ENCODE measurements at places on chromosomes 5 and 9.

- DNase-seq = peak; percentile 61
These were observed 44.5 kb downstream of the TRIO start for GRCh38 chr5:14187660-14188059.

DNA sequence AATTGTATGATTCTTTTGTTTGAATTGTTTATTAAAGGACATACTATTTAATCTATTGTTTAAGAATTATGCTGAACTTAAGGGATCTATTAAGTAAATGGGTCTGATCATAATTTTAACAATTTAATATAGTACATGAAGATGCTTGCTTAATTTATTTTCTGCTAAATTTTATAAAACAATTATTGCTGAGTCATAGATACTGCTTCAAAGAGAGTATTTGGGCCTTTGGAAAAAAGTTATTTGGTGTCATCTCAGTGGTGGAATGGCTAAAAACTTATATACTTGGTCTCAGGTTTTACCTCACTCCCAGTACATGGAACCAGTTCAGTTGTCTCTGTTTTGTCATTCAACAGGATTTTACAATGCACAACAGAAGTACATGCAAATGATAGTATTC lies 145.3 kb downstream of the CDH9 start:
- DNase-seq = no peak

DNA sequence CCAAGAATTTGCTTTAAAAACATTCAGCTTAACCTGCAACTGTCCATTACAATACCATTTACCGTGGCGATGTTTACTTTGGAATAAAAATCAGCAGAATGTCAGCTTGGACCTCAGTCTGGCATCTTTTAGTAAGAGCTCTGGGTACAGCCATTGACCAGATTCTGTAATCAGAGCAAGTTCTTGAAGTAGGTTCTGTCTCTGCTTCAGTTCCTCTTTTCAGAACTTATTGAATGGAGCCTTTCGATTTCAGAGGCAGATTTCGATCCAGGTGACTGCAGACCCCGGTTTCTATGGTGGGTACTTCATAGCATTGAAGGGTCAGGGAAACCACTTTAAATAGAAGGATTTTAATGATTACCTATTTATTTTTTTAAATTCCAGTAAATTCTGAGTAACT lies 53.4 kb upstream of the SV2C start:
- no peak for DNase-seq

- no peak for DNase-seq
These were observed 6.1 kb downstream of the SLC31A2 start for GRCh38 chr9:113156880-113157279.

GRCh38 chr5:67552773-67553172 lies 356.2 kb upstream of the CD180 start:
- DNase-seq = no peak

DNA sequence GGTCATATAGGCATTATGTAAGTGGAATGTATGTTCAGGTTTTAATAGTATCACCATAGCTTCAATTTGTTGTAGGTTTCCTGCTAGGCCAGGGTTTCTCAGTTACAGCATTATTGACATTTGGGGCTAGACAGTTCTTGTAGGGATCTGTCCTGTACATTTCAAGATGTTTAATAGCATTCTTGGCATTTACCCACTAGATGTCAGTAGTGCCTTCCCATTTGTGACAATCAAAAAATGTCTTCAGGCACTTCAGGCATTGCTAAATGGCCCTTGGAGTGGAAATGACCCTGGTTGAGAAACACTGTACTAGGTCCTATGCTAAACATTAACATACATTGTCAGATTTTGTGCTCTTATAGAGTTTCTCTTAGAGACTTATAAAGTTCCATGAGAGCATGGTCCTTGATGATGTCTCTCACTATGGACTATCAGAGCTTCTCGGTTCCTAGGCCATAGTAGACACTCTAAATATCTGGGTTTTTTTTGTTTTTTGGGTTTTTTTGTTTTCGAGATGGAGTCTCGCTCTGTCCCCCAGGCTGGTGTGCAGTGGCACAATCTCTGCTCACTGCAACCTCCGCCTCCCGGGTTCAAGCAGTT lies 1.4 kb downstream of the KIF20A start:
- DNase-seq = peak; percentile 72

DNA sequence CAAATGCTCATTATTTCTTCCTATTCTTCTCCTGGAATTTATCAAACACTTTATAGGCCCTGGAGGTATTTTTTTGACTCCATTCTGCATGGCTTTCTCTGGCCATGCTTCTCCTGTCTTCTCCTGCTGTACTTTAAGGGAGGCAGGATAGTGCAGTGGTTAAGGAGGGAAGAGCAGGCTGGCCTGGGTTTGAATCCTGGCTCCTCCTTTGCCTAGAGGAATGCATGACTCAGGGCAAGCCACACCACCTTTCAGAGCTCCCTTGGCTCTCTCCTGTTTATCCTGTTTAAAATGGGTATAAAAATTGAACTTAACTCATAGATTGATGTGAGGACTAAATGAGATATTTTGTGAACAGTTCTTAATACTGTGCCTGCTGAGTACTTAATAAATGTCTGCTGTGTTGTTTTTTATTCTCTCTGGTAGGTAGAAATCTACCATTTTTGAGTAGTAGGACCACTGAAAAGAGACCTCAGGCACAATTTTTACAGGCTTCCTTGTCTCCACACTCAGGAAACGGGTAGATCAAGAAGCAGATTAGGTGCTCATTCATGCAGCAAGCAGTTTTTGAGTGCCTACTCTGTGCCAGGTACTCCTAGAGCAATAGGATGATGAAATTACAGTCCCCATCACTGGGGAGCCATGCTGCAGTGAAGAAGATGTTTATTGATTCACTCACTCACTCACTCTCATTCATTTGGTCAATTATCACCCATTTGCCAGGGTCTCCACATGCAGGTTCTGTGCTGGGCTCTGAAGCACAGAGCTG lies 32.7 kb upstream of the ARAP3 start:
- DNase-seq = no peak

- DNase-seq = no peak
These were observed 25.0 kb upstream of the MRPS30 start for GRCh38 chr5:44783634-44784315.

- peak; percentile 68 for DNase-seq
These were observed 22.4 kb upstream of the FCN2 start for GRCh38 chr9:134858051-134858841.

- no peak for DNase-seq
These were observed 72.1 kb downstream of the COL27A1 start for GRCh38 chr9:114227288-114228015.

DNA sequence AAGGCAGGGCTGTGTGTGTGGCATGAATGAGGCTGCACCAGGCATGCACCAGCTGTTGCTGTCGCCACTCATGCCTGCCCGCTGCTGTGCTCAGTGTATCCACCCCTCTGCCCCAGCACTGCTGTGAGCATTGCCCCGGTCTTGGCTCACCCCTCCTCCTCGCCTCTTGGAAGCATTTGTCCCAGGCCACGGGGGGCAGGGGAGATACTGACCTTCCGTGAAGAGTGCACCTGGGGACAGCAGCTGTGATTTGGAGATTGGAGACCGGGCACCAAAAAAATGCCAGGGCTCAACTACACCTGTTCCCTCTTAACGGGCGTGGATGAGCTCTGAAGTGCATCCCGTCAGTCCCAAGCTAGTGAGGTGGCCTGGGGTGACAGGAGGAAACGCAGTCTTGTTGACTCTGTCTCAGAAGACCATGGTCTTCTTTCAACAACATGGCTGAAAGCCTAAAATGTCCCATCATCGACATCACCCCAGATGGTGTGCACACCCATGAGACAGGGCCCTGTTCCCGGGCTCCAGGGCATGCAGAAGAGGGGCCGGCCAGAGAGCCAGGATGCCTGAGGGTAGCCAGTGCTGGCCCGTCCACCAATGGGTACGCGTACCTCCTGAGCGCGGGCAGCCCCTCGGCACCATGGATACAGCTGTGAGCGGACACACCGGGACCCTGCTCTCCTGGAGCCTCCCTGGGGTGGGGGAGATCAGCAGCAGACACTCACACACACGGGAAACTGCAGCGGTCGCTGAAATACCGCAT lies 115.8 kb downstream of the COL5A1 start:
- no peak for DNase-seq

DNA sequence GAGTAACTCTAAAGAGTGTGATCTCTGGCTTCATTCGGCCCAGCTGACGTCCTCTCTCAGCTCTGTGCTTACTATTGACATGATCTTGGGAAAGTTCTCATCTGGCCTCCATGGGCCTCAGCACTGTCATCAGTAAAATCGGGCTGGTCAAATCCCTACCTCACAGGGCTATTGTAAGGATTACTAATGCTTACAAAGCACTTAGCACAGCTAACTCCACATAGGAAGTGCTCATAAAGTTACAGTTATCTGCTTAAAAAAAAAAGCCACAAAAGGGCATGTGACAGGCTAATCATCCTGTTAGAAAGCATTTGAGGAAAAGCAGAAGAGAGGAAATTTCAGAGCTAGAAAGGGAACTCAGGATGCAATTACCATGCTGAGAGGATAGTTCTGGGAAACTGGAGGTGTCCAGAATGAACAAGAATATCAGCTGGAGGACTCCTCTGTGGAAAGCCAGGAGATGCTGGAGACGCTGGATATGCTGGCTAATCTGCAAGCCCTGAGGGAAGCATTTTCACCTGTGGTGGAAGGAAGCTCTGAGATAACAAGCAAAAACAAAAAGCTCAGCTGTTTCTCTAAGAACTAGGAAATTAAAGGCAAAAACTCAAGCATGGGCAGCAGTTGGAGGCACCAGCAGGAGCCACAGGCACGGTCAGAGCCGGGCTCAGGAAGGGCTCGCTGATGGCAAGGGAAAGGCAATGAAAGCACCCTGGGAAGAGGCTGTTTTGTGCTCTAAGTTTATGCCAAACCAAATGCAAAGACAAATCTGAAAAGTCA lies 4.4 kb upstream of the BHMT start:
- DNase-seq = peak; percentile 7

GRCh38 chr9:76534026-76534425 lies 75.0 kb downstream of the GCNT1 start:
- peak; percentile 85 for DNase-seq

- no peak for DNase-seq
These were observed 265.8 kb downstream of the ADAMTSL1 start for GRCh38 chr9:18739641-18740318.

DNA sequence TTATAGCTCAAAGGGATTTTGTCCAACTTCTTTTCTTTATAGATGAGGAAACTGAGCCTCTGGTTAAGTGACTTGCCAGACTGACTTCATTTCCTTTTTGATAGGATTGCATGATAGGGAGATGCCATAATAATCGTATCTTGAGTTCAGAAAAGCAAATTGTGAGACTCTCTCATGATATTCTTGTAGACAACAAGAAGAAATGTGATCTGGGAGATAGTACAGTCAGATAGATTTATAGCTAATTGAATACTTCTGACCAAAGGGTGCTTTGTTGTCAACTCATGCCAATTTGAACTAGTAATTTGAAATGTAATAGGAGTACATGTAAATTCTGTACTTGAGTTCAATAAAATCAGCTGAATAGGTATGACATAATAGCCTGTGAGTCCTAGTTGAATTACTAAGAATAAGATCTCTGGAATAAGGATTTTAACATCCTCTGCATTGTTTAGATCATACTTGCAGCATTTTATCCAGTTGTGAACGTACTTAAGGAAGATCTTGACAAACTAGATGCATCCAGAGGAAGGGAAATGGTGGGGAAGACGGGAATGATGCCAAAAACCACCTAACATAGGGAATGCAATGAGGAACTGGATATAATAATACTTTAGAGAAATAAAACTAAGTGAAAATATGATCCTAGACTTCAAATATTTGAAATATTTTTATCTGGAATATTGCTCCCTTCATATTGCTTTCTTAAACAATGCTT lies 25.5 kb downstream of the CWC27 start:
- DNase-seq = no peak

- no peak for DNase-seq
These were observed 125.0 kb downstream of the AOPEP start for GRCh38 chr9:94851467-94851866.

- DNase-seq = no peak
These were observed 12.3 kb upstream of the PPP2R2B start for GRCh38 chr5:146890731-146891440.

DNA sequence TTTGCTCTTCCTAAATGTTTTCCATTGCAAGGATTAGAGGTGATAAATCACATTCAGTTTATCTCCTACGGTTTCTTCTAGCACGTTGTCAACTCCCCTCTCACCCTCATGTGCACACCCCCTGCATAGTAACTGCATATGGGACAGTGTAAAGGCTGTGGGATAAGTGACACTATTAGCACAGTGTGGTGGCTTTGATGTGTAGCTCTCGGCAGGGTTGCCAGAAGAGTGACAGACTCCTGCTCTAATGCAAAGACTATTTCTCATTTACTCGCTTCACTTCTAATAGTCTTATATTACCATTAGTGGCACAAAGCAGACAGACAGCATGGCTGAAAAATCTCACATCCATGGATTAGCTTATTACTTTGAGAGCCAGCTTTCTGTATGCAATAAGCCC lies 454.6 kb downstream of the CETN3 start:
- DNase-seq = no peak

DNA sequence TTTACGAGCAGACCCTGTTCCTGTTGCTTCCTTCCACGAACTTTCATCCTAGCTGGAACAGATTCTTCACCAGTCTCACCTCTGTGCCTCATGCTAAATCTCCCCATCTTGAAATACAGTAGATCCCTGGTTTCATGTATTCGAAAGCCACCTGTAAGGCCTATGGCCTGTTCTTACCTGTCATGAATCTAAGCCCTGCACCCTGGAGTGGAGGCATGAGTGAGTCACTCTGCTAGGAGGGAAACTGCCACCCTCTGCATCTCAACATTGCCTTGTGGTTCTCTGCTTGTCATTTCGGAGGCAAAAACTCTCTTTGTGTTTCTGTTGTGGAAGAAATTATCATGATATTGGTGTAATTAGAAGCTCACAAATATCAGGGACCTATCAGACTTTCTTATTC lies 320.0 kb downstream of the ENC1 start:
- no peak for DNase-seq

DNA sequence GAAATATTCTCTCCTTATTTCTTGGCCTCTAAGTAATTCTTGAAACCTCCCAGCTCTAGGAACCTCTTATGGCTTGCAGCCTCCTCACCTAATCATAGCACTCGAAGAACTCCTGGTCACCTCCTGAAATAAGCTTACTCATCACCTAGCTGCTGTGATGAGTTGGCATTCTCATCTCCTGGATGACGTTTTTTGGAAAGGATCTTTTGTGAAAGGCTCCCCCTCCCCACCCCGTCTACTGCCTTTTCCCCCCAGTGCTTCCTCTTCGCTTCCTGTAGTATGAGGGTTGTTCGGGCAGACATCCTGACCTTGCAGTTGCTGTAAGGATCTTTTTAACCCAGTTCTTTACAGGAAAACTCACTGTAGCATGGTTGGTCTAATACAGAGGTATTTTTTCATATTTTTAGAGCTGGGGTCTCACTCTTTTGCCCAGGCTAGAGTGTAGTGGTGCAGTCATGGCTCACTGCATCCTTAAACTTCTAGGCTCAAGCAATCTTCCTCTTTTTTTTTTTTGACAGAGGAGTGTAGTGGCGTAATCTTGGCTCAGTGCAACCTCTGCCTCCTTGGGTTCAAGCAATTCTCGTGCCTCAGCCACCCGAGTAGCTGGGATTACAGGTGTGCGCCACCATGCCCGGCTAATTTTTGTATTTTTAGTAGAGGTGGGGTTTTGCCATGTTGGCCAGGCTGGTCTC lies 41.8 kb downstream of the ARHGAP26 start:
- DNase-seq = no peak

- DNase-seq = peak; percentile 94
These were observed 34.1 kb upstream of the PLIN2 start for GRCh38 chr9:19161257-19162025.

GRCh38 chr9:32442433-32442832 lies 58.0 kb downstream of the ACO1 start:
- DNase-seq = no peak

- peak; percentile 29 for DNase-seq
These were observed 124.2 kb downstream of the PTTG1 start for GRCh38 chr5:160545832-160546231.

- DNase-seq = peak; percentile 80
These were observed at the start of gene DBN1 for GRCh38 chr5:177473443-177474001. DBN1 (minus strand) TSS chr5:177473634; CDS start chr5:177473521, 113 bp downstream.

Measured in fibroblast of skin of right biceps (primary cell).